ENCODE measurements at places on chromosomes 5 and 9.

DNA sequence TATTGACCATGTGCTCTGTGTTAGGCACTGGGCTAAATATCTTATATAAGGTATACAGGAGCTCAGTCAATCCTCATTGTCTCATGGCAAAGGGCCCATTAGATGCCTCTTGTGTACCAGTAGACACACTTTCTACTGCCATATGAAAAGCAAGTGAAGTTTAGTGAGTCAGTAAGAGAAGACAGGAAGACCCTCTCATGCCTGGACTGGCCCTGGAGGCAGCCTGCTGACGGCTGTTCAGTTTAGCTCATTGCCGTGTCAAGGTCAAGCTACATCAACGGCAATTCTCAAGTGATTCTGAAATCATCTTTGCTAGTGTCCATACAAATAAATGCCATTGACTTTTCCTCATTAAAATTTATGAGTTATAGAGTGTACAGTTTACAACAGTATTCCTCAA lies 237.9 kb downstream of the IRX1 start:
- DNase-seq, result no peak

GRCh38 chr9:122780026-122780425 lies 8.7 kb upstream of the OR5C1 start:
- DNase-seq, result no peak

GRCh38 chr9:94443032-94443722 lies 111.7 kb upstream of the PCAT7 start:
- no peak for DNase-seq

DNA sequence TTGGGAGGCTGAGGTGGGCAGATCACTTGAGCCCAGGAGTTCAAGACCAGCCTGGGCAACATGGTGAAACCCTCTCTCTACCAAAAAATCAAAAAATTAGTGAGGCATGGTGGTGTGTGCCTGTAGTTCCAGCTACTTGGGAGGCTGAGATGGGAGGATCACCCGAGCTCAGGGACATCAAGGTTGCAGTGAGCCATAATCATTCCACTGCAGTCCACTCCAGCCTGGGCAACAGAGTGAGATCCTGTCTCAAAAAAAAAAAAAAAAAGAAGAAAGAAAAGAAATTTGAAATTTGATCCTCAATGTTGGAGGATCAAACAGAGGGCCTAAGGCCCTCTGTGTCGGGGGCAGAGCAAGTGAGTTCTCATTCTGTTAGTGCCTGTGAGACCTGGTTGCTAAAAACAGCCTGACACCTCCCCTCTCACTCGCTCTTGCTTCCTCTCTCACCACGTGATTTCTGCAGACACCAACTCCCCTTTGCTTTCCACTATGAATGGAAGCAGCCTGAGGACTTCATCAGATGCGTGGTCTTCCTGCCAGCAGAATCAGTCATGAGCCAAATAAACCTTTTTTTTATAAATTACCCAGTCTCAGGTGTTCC lies 8.4 kb upstream of the GOLPH3 start:
- no peak for DNase-seq

All from memory B cell (primary cell).